ENCODE measurements at places on chromosomes 4 and X. TPM values are rescaled to one million over a fixed set of nuclear protein-coding genes. Genes with fewer than 3 reads are reported as not detected.

DNA sequence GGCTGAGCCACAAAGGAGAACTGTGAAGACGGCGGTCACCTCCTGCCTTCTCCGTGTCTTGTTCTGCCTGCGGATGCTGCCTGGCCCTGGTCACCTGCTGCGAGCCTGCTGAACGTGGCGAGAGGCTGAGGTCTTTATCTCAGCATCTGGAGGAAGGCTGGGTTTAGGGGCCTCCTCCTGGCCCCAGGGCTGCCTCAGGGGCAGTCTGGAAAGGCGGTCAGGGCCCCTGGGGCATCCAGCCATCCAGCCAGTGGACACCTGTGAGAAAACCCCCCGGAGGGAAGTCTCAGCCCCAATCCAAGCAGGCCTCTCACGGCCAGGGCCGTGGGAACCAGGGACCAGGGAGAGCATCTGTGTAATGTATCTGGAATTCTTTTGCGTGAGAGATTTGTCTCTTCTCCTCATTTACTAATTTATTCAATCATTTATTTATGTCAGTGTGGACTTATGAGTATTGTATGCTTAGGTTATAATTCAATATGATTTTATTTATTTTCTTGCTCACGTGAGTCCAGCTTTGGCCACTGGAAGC lies 11.3 kb downstream of the PDE6B start:
- no peak for DNase-seq

The ATP11C gene
- total RNA-seq: 25.1 TPM

The CAPN6 gene
- total RNA-seq: not detected

The LNX1 gene
- total RNA-seq: not detected

The ATP2B3 gene
- not detected for total RNA-seq

The RHOXF1 gene
- not detected for total RNA-seq

The IL1RAPL1 gene
- total RNA-seq: not detected

Measured in HFFc6 (cell line).